ENCODE measurements at places on chromosomes 12 and 14. TPM values are rescaled to one million over a fixed set of nuclear protein-coding genes. Genes with fewer than 3 reads are reported as not detected.

The HAL gene
- total RNA-seq: not detected

GRCh38 chr12:19916196-19916753, 452.1 kb upstream of the PDE3A start:
- DNase-seq: no peak

- no peak for DNase-seq
Observed at GRCh38 chr14:75277815-75278421, 710 bp upstream of the FOS start.

DNA sequence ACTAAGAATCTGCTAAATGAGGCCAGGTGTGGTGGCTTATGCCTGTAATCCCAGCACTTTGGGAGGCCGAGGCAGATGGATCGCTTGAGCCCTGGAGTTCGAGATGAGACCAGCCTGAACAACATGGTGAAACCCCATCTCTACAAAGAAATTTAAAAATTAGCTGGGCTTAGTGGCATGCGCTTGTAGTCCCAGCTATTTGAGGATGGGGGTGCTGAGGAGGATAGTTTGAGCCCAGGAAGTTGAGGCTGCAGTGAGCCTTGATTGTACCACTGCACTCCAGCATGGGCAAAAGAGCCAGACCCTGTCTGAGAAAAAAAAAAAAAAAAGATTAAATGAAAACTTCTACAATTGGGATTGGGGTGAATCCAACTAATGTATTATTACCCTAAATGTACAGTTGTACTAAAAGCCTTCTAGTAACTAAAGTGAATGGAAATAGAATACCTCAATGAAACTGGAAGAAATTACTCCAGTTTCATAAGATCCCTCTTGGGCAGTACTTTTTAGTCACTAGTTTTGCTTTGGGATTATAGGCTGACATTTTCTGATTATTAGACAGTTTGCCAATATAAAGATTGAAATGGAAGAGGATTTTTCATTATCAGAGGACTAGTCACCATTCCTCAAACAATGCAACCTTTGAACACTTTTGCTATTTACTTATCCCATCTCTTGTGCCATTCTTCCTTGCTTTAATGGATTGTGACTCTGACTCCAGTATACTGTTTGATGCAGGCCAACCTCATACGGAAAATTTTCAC, 14.3 kb downstream of the COCH start:
- DNase-seq: no peak

DNA sequence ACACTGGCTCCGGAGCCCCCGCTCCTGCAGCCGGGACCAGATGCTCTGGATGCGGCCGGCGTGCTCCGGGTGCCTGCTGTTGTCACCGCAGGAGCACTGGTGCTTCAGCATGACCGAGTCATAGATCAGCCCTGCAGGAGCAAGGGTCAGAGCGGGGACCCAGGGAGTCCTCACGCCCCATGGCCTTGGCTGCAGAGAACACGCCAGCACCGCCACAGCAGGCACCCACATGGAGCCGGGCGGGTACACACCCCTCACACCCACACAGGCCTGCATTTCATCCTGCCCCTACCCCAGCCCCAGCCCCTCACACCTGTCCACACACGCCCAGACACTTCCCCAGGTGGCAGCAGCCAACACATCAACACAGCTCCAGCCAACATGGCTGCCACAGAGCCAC, 18.8 kb downstream of the SLC48A1 start:
- DNase-seq: no peak

DNA sequence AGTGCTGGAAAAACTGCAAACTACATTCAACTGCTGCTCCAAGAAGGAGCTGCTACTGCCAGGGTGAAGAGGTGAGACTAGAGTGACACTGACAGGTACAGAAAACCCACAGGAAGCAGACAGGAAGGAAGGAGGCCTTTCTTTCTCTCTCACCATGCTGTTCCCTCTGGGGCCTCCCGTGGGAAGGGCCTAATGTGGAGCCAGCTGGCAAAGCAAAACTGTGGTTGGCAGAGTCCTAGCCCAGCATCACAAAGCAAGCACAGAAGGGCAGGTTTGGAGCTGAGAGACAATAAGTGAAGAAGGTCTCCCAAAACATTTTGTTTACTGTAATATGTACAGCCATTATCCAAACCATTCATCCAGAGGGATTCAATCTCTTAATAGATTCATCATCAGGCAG, 122.5 kb upstream of the MAX start:
- no peak for DNase-seq

GRCh38 chr12:52439420-52439819, 5.2 kb upstream of the KRT75 start:
- DNase-seq: no peak
